NCI-H2081 treated with DMSO at 0.1 percent for 48 hours (cell line): ENCODE measurements at places on chromosomes 1 and 21.

- DNase-seq, result no peak
Observed at GRCh38 chr1:15171271-15171908, 17.8 kb downstream of the TMEM51 start.

GRCh38 chr1:76055987-76056386 is 18.6 kb upstream of the ST6GALNAC3 start:
- DNase-seq, result no peak

GRCh38 chr1:116737020-116737854 is 17.0 kb upstream of the CD2 start:
- DNase-seq, result peak; percentile 5

DNA sequence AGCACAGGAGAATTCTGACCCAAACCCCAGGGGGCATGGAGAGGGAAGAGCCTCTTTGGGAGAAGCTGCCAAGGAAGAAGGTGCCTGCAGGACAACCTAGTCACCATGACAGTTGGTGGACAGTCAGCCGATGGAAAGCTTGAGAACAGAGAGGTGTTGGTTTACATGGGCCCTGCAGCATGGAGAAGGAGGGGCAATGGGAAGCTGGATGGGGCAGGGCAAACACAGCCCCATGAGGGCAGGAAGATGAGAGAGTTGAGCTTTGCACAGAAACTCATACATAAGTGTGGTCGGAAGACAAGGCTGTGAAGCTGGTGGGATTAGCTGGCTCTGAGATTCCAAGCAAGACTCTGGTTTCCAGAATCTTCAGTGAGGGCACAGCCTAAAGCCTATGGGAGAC is 6.6 kb upstream of the SLC5A9 start:
- no peak for DNase-seq

DNA sequence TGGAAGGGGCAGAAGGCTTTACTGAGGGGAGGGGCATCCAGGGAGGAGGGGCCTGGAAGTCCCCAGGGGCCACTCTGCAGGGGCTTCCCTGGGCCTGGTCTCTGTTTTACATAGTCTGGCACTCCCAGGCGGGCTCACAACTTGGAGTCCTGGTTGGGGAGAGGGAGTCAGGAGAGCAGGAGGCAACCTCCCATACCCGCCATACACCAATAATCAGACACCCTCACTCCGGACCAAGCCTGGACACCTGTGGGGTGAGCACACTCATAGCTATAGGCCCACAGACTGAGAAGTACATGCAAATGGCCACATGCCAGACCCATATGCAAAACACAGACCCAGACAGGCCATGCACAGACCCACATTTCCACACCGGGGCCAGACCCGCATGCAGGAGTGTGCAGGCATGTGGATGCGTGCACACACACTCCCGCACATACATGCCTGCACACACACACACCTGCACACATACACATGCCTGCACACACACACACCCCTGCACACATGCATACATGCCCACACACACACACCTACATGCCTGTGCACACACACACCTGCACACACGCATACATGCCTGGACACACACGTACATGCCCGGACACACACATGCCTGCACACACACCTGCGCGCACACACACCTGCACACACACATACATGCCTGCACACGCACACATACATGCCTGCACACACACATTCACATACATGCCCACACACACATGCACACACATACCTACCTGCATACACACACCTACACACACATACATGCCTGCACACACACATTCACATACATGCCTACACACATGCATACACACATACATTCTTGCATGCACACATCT is 89.5 kb upstream of the RUNX3 start:
- DNase-seq, result no peak

- no peak for DNase-seq
Observed at GRCh38 chr1:113247355-113247754, 143.0 kb upstream of the MAGI3 start.

GRCh38 chr1:47449822-47450552 is 12.1 kb downstream of the FOXD2 start:
- no peak for DNase-seq

DNA sequence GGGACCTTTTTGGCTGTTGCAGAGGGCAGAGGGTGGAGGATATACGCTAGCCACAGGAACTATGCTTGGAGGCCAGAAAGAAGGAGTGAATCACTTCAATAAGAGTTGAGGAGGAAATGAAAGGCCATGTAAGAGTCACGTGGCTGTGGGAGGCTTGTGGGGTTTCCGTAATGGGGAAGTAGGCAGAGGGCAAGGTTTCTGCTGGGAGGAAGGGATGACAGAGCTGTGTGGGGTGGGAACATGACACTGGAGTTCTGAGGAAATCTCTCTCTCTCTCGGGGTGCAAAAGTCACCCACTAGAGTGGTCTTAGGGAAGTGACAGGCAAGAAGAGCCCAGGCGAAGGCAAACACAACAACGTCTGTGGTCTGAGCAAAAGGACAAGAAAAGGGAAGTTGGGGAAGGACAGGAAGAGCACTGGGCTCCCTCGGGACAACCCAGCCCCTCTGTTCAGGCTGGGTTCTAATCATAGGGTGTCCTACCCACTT is 3.9 kb upstream of the CD1C start:
- DNase-seq, result no peak

- no peak for DNase-seq
Observed at GRCh38 chr1:76294482-76295194, 220.1 kb downstream of the ST6GALNAC3 start.

DNA sequence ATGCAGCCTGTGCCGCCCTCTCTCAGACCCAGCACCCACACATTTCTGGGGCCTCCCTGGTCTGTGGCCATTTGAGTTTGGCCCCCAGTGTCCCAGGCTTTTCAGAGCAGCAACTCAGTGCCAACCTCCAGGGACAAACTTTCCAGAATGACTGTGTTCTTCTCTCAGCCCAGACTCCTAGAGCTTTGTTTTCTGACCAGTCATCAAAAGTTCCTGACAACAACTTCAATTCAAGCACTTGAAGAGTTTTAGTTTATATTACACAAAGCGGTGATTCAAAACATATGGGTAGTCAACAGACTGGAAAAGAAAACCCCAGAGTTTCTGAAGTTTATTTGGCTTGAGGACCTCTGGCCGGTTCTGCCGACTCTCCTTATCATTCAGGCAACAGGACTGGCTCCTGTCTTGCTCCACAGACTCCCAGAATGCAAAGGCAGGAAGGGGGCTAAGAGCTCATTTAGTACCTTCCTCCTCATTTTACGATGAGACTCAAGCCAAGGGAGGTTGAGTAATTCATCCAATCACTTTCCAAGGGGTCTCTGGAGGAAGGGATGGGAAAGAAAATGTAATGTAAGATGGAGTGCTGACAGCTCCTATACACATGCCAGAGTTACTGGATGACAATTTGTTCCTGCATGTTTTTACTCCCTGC is 27.0 kb upstream of the TIAM1 start:
- DNase-seq, result no peak

- DNase-seq, result no peak
Observed at GRCh38 chr1:116721451-116722007, 32.7 kb upstream of the CD2 start.

- DNase-seq, result no peak
Observed at GRCh38 chr1:205767248-205767647, 8.0 kb downstream of the RAB29 start.

- peak; percentile 14 for DNase-seq
Observed at GRCh38 chr1:22776035-22776613, 65.5 kb downstream of the EPHB2 start.

- peak; percentile 59 for DNase-seq
Observed at GRCh38 chr21:42317341-42317741, 2.1 kb upstream of the TFF3 start.

GRCh38 chr1:165315481-165315880 is 41.0 kb downstream of the LMX1A start:
- no peak for DNase-seq

DNA sequence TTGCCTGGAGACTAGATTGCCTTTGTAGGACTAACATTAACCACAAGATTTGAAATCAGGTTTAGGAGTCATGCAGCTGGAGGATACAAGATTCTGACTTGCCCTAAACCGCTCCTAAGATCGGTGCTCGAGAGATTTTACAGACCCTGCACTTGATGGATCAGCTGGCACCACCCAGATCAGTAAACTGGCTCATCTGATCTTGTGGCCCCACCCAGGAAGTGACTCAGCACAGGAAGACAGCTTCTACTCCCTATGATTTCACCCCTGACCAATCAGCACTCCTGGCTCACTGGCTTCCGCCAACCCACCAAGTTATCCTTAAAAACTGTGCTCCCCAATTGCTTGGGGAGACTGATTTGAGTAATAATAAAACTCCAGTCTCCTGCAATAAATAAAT is 876 bp upstream of the CATSPERE start:
- DNase-seq, result no peak

GRCh38 chr1:109894823-109895719 is 15.6 kb upstream of the CSF1 start:
- no peak for DNase-seq

DNA sequence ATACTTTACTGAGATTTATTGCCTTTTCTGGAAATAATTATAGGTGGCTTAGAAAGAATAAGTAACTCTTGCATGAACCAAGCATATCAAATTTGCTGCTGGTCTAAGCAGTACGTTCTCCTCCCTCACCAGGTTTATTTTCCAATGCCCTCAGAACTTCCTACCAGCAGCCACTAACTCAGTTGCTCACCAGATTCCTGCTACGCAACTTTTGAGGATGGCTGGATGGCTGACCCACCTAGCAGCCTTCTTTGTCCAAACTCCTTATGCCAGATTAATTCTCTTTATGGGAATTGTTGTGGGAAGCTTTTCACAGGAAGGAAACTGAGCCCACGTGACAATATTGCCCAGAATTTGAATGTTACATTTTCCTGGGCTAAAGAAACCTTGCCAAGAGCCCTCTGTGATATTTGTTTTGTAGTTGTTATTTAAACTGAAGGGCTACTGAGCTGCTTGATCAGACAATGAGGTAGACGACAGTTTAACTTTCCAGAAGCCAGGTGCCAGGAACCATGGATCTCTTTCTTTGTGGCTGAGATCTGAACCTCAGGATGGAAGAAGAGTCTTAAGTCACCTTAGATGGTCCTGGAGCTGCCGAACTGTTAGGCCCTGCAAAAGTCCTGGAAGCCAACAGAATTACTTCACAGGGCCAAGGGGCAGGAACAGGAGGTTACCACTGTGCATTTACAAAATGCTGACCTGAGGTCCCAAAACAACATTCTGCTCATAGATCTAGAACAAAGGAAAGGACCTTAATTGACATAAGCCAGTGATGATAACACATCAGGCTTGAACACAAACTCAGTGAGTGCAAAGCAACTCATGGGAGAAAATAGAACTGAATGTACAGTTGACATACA is 85.5 kb upstream of the ATP1A1 start:
- no peak for DNase-seq

DNA sequence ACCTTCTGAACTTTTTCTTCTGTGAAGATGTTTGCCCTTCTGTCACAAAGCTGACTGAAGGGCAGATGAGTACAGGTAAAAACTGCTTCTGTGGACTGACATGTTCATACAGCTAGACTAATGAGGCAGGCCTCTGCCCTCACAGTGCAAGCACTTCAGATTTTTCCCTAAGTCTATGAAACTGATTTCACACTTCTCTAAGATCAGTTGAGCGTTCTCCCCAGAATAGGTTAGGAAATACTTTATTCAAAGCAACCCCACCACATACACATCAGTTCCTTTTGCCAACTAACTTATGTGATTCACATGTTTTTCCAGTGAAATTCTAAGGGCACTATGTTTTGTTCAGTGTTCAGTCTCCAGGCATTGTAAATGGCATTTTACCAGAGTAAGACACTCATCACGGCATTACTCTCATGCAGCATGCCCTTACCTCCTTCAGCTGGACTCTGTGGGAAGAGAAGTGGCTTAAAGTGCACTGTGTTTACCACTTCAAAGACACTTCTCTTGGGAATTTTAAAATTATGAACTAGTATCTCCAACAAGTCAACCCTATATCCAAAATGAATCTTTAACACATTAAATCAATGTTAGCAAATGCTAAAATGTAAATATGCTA is 5.4 kb upstream of the PSMG1 start:
- DNase-seq, result no peak

GRCh38 chr1:1117469-1117831 is 1.6 kb upstream of the C1orf159 start:
- no peak for DNase-seq
